ENCODE measurements at places on chromosomes 7 and 10.

DNA sequence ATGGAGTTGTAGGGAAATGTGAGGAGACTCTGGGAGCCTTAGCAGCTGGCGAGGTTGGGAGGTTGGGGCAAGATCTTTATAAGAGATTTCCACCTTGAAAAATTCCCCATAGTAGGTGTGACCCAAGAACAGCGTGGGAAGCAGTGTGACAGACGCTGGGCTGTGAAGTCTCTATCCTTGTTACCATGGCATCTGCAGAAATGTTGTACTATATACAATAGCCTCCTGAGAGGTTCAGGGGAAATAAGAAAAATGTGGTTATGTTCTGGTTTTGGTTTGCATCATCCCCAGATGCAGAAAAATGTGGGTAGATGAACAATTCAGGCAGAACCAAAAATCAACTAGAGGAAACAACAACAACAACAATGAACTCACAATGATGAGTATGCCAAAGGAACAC is 498.6 kb downstream of the SH2D4B start:
- no peak for DNase-seq

GRCh38 chr10:69786791-69787190 is 14.9 kb upstream of the COL13A1 start:
- DNase-seq: no peak

DNA sequence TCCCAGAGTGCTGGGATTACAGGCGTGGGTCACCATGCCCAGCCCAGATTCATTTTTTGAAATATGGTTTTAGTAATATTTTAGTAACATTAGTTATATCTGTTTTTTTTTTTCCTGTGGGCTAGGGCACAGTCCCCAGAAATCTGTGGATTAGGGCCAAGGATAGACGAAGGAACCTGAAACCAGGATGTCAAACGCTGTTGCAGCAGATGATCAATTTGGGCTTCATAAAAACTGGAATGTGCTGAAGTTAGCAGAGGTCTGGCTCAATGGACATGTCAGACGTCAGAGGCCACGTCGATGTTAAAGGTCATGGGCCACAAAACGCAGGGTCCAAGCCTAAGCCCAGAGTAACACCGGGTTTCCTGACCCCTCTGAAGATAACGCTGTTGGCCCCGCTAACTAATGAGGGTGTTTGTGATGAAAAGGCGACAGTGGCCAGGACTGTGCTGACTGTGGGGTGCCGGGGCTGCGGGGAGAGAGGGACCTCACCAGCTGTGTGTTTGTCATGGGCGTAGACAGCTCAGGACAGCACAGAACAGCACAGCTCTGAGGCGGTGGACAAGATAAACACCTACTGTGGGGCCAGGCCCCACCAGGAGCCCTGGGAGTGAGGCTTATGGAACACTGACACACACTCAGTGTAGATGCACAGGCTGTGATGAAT is 23.8 kb upstream of the GTPBP4 start:
- no peak for DNase-seq

DNA sequence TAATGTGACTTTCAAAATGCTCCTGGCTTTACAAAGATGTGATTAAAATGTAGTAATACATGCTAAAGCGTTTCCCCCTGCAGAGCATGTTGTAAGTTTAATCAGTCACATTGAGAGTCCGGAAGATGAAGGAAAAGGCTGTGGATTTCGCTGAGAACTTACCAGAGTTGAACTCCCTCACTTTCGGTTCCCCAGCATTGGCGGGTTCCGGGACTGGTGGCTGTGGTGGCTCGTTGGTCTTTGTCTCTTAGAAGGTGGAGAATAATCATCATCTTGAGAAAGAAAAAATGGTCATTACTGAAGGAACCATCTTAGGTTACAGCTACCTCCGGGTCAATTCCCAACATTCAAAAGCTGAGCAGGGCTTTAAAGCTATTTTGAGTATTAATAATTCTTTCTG is 9.6 kb upstream of the NUPR2 start:
- DNase-seq: no peak

GRCh38 chr7:3159039-3159438 is 115.4 kb upstream of the CARD11 start:
- no peak for DNase-seq

DNA sequence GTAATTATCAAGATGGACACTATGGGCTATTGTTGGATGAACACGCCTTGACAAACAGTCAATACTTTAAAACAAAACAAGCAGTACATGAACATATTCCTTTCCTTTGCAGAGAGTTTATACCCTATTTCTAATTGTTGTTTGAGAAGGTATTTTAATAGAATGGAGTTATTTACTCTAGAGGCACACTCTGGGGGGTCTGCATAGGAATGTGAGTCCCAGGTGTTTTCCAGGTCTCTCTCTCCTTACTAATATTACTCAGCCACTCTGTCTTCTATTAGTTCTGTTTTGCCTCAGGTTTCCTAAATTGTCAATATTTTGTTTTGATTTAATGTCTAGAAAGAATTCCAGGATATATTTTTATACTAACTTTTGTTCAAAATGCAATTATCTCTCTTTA is 1091.4 kb downstream of the CNTNAP2 start:
- no peak for DNase-seq

- peak; percentile 70 for DNase-seq
Observed at GRCh38 chr7:157404845-157405481, 68.2 kb downstream of the DNAJB6 start.

DNA sequence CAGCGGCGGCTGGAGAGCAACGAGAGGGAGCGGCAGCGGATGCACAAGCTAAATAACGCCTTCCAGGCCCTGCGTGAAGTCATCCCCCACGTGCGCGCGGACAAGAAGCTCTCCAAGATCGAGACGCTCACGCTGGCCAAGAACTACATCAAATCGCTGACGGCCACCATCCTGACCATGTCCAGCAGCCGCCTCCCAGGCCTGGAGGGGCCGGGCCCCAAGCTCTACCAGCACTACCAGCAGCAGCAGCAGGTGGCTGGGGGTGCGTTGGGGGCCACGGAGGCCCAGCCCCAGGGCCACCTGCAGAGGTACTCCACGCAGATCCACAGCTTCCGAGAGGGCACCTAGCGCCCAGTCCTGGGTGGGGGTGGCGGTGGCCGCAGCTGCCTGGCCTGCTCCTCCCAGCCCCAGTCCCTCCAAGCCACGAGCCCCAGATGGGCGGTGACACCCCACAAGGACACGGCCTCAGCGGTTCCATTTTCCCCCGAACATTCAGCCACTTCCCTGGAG is 1.3 kb downstream of the BHLHA15 start:
- DNase-seq: no peak

- no peak for DNase-seq
Observed at GRCh38 chr10:79457256-79457785, 11.9 kb upstream of the ZCCHC24 start.

DNA sequence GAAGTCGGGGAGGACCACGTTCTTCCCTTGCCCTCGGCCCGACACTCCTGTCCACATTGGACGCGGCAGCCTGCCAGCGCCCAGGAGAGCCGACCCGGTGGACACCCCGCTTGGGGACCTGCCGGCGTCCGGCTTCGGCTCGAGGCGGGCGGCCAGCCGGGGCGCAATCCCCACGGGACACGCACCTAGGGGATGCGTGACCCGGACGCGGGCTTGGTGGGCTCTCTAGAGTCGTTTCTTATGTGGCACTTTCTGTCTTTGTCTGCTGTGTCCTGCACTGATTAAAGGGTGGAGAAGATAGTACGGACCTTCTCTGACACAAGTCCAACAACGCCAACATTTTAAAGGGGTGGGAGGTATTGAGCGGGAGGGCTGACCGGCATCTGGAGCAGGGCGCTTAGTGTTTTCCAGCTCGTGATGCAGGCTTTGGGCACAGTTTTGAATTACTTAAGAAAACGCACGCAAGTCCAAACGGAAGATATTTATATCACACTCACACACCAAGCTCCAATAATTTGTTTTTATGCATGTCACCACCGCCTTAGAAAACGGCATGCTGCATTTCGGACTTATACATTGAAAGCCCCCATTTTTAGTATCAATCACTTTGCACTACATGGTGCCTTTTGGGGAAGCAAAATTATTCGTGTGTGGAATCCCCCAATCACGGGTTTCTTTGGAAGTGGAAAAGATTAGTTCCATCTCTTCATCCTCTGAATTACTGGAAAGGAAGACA is 3.9 kb upstream of the SPAG6 start:
- no peak for DNase-seq

GRCh38 chr7:120539321-120539720 is 266.3 kb downstream of the KCND2 start:
- no peak for DNase-seq

DNA sequence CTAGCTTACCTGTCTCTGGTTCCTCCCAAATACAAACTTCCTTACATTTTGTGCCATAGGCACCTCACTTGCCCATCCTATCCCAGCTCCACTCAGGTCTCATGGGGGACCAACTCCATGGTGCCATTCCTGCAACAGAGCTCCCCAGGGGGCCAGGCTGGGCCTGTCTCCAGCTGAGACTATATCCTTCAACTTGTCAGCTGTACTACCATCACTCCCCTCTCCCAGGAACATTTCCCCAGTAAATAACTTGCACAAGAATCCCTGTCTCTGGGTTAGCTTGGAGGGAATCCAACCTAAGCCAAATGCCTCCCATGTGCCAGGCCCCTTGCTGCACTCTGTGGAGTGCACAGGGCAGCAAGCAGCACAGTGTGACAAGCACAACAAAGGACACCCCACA is 33.2 kb downstream of the FRMPD2 start:
- no peak for DNase-seq

- DNase-seq: no peak
Observed at GRCh38 chr10:100829097-100829870, 83.5 kb upstream of the SLF2 start.

DNA sequence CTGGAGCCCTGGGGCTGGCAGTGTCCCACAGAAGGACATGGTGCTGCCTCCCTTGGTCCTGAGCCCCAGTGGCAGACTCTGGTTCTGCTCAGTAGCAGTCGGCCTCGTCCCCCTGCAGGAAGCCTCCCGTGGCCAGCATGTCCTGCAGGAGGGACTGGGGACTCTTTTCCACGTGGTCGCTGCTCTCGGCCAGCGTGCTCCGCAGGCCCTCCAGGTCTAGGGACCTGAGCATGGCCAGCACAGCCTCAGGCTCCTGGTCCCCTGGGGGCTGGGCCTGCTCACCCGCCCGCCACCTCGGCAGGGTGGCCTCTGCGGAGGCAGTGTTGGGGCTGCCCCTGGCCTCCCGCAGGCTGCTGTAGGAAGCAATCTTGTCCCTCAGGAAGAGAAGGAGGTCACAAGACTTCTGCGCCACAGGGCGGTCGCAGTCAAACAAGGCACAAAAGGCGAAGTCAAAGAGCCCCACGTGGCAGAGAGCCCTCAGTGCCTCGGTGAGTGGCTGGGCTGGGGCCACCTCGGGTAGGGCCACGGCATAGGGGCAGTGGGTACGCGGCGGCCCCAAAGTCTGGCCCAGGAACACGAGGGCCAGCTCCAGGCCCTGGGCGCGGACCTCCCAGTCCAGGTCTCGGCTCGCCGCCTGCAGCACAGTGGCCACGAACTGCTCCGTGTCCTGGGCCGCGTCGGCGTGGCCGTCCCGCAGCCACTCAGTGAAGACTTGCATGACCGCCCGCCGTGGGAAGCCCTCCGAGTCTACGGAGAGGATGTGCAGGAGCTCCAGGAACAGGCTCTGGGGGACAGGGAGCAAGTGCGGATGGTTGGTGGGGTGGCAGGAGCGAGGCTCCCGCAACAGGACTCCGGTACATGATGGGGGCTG is 17.1 kb downstream of the BRAT1 start:
- DNase-seq: no peak

- no peak for DNase-seq
Observed at GRCh38 chr10:105071980-105072379, 430.9 kb downstream of the SORCS3 start.

- DNase-seq: no peak
Observed at GRCh38 chr10:43262397-43262901, 4.4 kb downstream of the RASGEF1A start.

DNA sequence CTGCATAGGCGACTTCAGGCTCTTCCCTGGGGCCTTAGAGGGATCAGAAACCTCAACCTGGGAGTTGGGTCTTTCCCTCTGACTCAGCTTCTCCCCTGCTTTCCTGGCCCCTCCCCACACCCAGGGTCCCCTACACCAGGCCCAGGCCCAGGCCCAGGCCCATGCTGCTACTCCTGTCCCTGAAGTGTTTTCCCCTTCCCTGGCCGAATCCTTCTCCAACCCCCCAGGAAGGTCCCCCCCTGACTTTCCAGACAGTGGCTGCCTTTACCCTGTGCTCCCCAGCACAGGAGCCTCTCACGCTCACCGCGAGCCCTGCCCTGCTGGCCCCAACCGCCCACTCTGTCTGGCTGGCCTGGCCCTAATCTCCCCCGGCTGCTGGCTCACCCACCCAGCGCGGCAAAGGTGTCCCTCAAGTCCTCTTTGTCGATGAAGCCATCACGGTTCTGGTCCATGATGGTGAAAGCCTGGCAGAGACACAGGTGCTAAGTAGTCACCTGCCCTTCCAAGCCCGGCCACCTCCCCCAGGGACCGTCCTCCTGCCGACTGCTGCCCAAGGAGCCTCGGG is 6.4 kb downstream of the MYL10 start:
- DNase-seq: no peak

GRCh38 chr10:86331861-86332260 is 34.7 kb downstream of the GRID1 start:
- DNase-seq: no peak

DNA sequence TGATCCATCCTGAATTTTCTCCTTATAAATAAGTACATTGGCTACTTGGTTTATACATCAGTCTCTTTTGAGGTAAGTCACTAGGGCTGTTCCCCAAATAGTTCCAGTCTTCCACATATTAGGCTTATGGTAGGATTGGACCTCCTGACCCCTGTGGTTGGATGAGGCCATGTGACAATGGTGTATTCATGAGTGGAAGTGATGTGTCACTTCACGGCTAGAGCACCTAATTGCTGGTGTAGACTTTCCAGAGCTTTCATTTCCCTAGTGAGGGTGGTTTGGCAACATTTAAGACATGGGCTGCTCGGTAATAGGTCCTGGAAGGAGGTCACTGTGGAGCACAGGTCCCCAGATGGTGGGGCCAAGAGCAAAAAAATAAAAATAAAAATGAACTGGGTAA is 141.2 kb upstream of the ABCB5 start:
- no peak for DNase-seq

DNA sequence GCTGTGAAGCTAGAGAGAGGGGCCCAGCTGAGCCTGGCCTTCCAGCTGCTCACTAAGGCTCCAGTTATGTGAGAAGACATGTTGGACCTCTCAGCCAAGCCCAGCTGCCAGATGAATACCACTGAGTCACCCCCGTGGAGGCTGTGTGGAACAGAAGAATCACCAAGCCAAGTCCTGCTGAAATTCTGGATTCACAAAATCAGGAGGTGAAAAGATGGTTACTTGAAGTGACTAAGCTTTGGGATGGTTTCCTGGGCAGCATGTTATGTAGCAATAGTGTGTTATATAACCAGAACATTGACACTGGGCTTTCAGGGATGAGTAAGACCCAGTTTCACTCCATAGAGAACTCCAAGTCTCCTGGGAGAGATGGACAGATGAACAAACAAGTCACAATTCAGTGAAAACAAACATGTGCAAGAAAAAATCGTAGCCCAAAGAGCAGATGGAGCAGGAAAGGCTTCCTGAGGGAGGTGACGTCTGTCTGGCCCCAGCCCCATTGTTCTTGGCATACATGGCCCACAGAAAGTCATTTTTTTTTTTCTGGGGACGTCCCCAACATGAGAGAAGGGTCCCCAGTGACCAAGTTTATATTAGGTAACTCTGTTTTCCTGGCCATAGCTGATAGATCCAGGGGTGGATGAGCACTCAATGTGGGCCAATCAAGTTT is 64.1 kb upstream of the PDZD8 start:
- peak; percentile 33 for DNase-seq

Data from fibroblast of the conjunctiva (primary cell).